CD4-positive, alpha-beta T cell treated with Interleukin-6 at 100 ng/mL for 8 hours (primary cell): ENCODE measurements at places on chromosomes 5 and 9.

- DNase-seq: no peak
Observed at GRCh38 chr5:43891112-43891511, 288.1 kb downstream of the NNT start.

DNA sequence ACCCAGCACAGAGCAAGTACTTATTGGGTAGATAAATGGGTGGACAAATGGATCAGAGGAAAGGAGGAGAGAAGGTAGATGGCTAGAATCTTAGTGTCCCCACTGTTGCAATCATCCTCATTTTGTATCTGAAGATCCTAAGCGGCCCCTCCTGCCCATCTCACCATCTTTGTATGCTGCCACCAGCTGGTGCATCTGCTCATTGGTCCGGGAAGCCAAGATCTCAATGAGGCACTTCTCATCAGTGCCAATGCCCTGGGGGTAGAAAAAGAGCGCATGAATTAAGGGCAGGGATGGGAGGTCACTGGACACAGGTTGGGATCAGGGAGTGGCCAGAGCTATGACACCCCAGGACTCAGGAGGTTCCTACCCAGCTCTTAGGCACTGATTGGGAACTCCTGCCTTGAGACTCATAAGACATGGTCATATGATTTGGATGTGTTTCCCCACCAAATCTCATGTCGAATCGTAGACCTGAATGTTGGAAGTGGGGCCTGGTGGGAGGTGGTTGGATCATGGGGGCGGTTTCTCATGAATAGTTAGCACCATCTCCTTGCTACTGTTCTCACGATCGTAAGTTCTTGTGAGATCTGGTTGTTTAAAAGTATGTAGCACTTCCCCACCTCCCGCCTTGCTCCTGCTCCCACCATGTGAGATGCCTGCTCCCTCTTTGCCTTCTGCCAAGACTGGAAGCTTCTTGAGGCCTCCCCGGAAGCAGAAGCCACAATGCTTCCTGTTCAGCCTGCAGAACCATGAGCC, 20.3 kb downstream of the ANXA6 start:
- no peak for DNase-seq

- DNase-seq: no peak
Observed at GRCh38 chr9:1938135-1938534, 77.0 kb upstream of the SMARCA2 start.

DNA sequence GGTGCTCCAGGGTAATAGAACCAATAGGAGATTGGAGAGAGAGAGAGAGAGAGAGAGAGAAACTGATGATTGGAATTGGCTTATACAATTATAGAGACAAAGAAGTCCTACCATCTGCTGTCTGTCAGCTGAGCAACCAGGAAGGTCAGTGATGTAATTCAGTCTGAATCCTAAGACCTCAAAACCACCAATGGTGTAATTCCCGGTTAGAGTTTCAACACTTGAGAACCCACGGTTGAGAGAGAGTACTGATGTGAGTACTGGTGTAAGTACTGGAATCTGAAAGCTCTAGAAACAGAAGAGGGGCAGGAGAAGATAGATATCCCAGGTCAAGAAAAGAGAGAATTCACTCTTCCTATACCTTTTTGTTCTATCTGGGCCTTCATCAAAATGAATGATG, 775.8 kb downstream of the EFNA5 start:
- no peak for DNase-seq

- no peak for DNase-seq
Observed at GRCh38 chr9:26216702-26217101, 538.5 kb upstream of the TUSC1 start.

- DNase-seq: peak; percentile 25
Observed at GRCh38 chr9:128124873-128125579, 2.5 kb downstream of the PTGES2 start.

DNA sequence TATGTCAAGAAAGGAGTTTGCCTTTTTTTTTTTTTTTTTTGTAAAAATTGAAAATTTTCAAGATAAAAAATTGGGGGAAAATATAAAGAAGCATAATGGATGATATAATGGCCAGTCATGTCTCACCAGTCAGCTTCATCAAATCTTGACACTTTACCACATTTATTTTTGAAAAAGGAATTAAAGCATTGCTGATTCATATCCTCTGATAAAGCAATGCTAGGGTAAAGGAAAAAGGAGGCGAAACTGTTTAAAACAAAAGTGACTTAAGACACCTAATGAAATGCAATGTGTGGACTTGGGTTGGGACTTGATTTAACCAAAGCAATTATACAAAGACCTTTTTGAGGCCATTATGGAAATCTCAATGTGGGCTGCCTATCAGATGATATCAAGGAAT, 208.5 kb downstream of the ARHGAP26 start:
- no peak for DNase-seq
